Fibroblast of upper back skin (primary cell): ENCODE measurements at places on chromosomes 2 and 18.

- peak; percentile 93 for DNase-seq
Observed at GRCh38 chr2:234963773-234964615, 12.2 kb downstream of the SH3BP4 start.

DNA sequence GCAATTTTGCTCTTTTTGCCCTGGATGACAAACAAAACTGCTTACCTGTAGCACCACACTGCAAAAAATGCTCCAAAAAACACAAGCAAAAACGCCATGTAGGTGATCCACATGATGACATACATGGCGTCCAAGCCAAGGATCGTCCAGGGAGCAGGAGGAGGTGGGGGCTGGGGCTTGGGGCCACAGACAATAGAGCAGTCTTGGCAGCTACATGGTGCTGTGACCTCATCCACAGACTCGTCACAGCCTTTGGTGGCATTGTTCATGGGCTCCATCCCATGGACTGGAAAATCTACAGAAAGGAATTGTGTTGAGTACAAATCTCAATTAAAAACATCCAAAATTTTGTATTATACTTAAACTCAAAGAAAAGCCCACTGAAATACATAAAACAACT lies 26.1 kb downstream of the NPC1 start:
- no peak for DNase-seq

DNA sequence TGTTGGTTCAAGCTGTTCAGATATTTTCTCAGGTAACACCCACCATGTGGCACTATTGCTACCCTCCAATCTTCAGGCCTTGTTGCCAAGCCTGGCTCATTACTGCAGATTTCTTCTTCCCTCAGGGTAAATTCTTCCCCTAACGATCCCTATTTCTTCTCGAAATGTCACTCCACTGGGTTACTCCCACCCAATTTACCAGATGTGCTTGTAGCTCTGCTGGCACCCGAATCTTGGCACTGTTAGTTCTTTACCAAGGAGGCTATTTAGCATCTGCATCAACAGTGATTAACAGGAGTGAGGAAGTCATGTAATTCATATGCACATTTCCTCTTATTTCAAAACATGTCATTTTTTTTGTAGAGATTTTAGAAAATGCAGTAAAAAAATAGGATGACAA lies 217.1 kb upstream of the CYRIA start:
- DNase-seq: no peak

- DNase-seq: no peak
Observed at GRCh38 chr2:8753609-8754008, 71.8 kb downstream of the ID2 start.
